ENCODE measurements at places on chromosomes 4 and X.
A peak's percentile ranks its signal among the peaks of the same experiment; 100 is the strongest.

- no peak for DNase-seq
These were observed 36.5 kb downstream of the SHOX start for GRCh38 chrX:666762-667720.

- no peak for DNase-seq
These were observed 27.7 kb upstream of the TBC1D14 start for GRCh38 chr4:6881908-6882307.

- no peak for DNase-seq
These were observed 288.3 kb downstream of the CHIC1 start for GRCh38 chrX:73851014-73852009.

- DNase-seq, result no peak
These were observed 241.3 kb upstream of the LCORL start for GRCh38 chr4:18262832-18263231.

DNA sequence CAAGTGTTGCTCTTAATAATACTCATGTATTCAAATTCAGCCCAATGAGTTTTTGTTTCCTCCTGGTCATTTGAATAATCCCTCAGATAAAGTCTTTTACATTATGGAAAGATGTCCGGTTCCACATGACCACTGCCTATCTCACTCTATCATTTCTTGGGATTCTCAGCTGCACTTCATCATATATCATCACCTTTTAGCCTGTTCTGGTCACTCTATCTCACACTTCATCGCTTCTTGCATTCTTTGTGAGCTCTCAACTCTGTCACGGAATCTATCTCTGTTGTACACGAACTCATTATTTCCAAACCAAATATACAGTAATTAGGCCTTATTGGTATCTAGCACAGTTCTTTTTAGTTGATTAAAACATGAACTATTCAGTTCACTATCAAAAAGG lies 126.9 kb upstream of the HAND2 start:
- DNase-seq, result no peak

- no peak for DNase-seq
These were observed 58.4 kb upstream of the TADA2B start for GRCh38 chr4:6984612-6985425.

DNA sequence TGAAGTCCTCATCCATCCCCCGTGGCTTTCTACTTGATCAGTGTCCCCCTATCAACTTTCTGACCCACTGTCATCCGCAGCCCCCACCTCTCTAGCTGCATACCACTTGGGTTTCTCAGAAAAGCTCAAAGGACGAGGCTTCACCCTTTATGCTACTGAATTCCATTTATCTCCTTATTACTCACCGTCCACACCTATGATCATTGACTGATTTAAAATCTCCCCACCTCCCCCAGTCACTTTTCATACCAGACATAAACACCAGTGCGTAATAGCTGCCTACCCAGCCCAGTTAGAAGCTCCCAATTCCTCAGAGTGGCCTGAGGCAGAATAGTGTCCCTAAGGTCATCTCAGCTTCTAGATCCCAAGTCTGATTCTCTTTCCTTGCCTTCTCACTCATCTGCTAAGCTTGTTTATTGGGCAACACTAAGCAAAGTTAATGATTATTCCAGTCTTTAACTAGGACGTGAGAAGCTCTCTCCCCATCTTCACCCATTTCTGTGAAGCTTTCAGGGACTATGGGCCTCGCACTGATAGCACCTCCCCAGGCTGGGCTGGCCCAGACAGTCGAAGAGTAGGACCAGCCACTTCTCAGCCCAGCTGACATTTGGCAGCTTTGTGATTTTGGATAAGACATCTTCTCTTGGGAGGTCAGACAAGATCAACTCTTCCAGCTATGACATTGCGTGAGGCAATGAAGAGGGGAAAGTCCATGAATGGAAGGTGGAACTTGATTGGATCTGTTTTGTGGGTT lies 7.2 kb upstream of the DDX60L start:
- no peak for DNase-seq

DNA sequence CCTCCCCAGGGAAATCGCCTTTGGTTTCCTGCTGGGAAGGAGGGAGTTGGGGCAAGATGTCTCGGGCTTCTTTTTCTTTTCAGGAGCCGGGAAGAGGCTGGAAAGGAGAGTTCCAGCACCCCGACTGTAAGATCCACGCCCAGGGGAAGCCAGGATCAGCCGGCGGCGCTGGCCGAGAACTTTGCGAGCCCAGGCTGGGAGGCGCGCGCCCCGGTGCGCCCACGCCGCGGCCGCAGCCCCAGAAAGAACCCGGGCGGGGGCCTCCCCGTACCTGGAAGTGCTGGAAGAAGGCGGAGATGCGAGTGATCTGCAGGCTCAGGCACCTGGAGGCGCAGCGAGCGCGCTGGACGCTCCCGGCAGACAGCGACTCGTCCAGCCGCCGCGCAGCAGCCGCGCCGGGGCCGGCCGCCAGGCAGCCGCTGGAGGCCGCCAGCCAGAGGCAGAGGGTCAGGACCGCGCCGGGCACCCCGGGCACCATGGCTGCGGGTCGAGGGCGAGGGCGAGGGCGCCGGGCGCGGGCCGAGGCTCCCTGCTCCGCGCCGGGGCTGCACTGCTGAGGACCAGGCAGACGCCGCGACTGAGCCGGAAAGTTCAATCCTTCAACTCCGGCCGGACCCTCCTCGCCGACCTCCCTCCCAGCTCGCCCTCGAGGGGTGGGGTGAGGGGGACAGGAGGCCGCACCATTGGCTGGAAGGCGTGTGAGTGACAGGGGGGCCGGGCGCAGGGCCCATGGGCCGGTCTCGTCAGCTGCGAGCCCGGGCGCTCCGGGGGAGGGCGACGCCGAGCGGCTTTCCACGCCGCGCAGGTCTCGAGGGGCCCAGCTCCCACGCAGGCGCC lies at the start of gene ANOS1:
ANOS1 (minus strand) TSS at position 579 of the 837 bp plus-strand sequence; CDS start at position 478, 101 bp downstream.
- peak; percentile 22 for DNase-seq

- DNase-seq, result no peak
These were observed 160.9 kb downstream of the SMIM20 start for GRCh38 chr4:26074712-26075430.

- no peak for DNase-seq
These were observed 275.7 kb upstream of the RASGEF1B start for GRCh38 chr4:81747242-81747930.
